Uterus (tissue), 4 donors: ENCODE measurements at places on chromosomes 5 and 9. TPM values are rescaled to one million over a fixed set of nuclear protein-coding genes. Genes with fewer than 3 reads are reported as not detected.

DNA sequence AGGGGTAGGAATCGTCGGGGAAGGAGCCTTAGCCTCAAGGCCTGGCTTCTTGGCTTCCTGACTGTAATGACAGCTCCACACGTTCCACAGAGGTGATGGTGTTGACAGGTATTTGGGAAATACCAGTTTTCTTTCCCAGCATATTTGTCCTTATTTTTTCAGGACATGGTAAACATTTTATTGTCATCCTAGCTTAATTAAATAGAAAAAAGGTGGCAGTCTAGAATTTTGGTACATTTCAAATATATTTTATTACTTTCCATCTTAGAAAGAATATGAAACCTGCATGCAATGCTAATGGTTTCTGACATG lies 8.4 kb downstream of the CXCL14 start:
- no peak overlapping the region for H3K27ac ChIP-seq
- no peak for DNase-seq
- no peaks in the 10 kb centered on the region for H3K4me1 ChIP-seq
- no peak overlapping the region for H3K4me3 ChIP-seq
- H3K36me3 ChIP-seq = no peaks in the 10 kb centered on the region

Gene ADGRV1
- 11.3 TPM for total RNA-seq

GRCh38 chr5:71887680-71888079 lies 168.6 kb downstream of the CARTPT start:
- H3K36me3 ChIP-seq = no peaks in the 10 kb centered on the region
- H3K27me3 ChIP-seq = no peaks in the 10 kb centered on the region
- H3K4me1 ChIP-seq = no peaks in the 10 kb centered on the region
- H3K4me3 ChIP-seq = no peak overlapping the region
- H3K27ac ChIP-seq = no peak overlapping the region

Gene PCDHGA11
- total RNA-seq = 12.8 TPM

DNA sequence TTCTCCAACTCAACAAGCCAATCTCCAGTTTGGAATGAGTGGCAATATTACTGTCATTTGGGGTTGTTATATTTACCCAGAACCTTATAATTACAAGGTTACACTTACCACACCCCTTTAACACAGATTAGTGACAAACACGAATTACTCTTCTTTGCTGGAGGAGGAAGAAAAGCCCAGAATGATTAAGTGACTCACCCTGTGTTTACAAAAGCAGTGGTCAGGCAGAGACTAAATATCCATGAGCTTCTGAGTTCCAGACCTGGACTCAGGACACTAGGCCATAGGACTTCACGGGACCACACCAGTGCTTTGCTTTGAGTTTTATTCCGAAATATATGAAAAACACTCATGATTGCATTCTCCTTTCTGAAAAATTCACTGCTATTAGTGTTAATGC lies 370.8 kb downstream of the TLE1 start:
- DNase-seq = no peak
- H3K36me3 ChIP-seq = no peaks in the 10 kb centered on the region
- no peaks in the 10 kb centered on the region for H3K4me1 ChIP-seq
- no peak overlapping the region for H3K27ac ChIP-seq
- H3K27me3 ChIP-seq = no peaks in the 10 kb centered on the region

DNA sequence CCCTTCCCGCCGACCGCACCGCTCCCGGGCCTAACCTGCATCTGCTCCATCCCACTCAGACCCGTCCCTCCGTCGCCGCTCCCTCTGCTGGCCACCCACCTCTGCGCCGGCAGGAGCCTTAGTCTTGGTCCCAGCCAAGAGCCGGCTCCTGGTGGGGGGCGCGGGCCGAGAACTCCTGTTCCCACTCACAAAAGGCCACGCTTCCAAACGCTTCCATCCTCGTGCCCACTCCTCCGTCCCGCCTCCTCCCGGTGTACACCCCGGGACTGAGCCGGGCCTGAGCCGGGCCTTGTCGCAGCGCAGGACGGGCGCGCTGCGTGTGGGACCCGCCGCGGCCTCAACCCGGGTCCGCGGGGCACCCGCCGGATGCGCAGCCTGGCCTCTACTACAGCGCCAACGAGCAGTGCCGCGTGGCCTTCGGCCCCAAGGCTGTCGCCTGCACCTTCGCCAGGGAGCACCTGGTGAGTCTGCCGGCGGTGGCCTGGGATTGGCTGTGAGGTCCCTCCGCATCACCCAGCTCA lies 7.5 kb downstream of the ADAMTS13 start:
- H3K36me3 ChIP-seq = no peaks in the 10 kb centered on the region
- no peak for DNase-seq
- H3K27me3 ChIP-seq = peaks cover 12% of the 10 kb centered on the region
- H3K4me1 ChIP-seq = peaks cover 9% of the 10 kb centered on the region
- no peak overlapping the region for H3K27ac ChIP-seq
- no peak overlapping the region for H3K4me3 ChIP-seq

- H3K4me1 ChIP-seq = no peaks in the 10 kb centered on the region
- no peak overlapping the region for H3K4me3 ChIP-seq
- no peak overlapping the region for H3K27ac ChIP-seq
- DNase-seq = no peak
- H3K27me3 ChIP-seq = no peaks in the 10 kb centered on the region
Measured at GRCh38 chr9:80690349-80690939, 998.9 kb downstream of the TLE1 start.

Gene C7
- total RNA-seq = 410 TPM

GRCh38 chr9:35646153-35646532 lies 4.6 kb downstream of the SIT1 start:
- DNase-seq = peak; percentile 57
- H3K27ac ChIP-seq = peak overlapping the region; percentile 85
- H3K27me3 ChIP-seq = no peaks in the 10 kb centered on the region
- H3K4me1 ChIP-seq = no peaks in the 10 kb centered on the region
- H3K36me3 ChIP-seq = no peaks in the 10 kb centered on the region

DNA sequence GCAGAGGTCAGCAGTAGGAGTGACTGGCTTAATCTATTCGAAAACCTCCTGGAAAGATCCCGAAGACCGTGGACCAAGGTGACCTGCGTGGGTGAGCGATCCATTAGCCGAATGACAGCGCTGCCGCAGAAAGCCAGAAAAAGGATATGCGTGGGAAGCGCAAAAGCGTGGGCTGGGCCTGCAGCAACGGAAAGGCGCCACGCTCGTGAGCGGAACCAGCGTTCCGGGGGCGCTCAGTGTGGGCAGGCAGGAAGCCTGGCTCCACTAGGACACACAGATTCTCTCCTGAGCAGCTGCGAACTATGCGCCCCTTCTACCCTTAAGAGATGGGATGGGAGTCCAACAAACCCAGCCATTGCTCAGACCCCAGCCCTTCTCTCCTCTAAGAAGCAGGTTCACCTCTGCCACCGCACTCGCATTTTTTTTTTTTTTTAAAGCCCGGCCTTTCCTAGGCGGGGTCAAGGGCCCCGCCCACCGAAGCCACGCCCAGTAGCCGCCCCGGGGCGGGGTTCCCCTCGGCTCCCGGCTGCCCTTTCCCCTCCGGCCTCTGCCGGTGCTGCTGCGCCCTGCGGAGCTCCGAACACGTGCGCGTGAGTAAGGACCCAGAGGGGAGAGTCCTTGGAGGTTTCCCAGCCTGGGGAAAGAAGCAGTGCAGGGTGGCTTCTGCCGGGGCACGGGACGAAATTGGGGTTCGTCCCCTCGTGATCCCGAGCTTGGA lies 19.8 kb upstream of the MATR3 start:
- H3K27ac ChIP-seq = peak overlapping the region; percentile 77
- H3K4me3 ChIP-seq = peak overlapping the region; percentile 50
- peak; percentile 90 for DNase-seq
- no peaks in the 10 kb centered on the region for H3K27me3 ChIP-seq
- H3K36me3 ChIP-seq = no peaks in the 10 kb centered on the region

DNA sequence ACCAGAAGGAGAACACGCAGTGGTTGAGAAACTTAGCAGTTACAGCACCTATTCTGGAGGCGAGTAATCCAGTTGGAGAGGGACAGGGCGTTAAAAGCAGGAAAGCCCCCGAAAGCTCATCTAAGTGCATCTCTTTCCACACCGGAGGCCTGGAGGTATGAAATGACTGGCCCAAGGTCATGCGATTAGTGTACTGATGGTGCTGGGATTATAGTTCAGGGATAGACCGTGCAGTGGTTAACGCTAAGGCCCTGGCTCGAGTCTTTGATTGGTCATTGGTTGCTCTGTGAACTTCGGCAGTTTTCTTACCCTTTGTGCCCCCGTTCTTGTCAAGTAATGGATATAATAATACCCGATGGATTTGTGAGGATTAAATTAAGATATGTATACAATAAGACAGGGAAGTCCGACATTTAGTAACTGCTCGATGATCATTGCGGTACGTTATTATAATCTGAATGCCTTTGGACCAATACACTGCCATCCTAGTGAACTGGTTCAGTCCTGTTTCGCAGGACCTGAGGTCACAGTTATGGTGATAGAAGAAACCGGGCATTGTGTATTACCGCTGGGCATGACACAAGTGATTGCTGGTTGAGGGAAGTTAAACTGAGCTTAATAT lies 960 bp downstream of the CANX start:
- no peaks in the 10 kb centered on the region for H3K27me3 ChIP-seq
- H3K4me1 ChIP-seq = no peaks in the 10 kb centered on the region
- H3K36me3 ChIP-seq = no peaks in the 10 kb centered on the region
- DNase-seq = no peak
- peak overlapping the region; percentile 97 for H3K27ac ChIP-seq
- peak overlapping the region; percentile 95 for H3K4me3 ChIP-seq

Gene GIN1
- 12.5 TPM for total RNA-seq

Gene PHF24
- 0.85 TPM for total RNA-seq

DNA sequence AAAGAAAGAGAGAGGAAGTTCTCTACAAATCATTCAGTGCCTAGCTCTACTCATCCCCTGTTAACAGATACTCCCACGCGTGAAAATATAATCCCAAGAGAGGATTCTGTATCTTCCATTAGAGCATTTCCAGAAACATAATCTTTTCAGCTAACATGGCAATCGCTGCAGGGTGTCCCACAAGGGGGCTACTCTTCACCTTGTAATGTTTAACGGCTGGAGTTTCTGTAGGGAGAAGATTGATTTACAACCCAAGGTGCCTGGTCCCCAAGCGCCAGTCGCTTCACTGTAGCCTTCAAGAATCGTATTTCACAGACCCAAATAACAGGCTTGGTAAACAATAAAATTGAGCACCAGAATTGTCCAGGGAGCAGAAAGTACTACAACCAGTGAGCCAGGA lies 318.7 kb downstream of the TLE1 start:
- H3K27me3 ChIP-seq = no peaks in the 10 kb centered on the region
- H3K4me3 ChIP-seq = no peak overlapping the region
- H3K36me3 ChIP-seq = no peaks in the 10 kb centered on the region
- no peak for DNase-seq

- H3K4me3 ChIP-seq = peak overlapping the region; percentile 97
- DNase-seq = no peak
- no peaks in the 10 kb centered on the region for H3K27me3 ChIP-seq
- H3K36me3 ChIP-seq = no peaks in the 10 kb centered on the region
- no peaks in the 10 kb centered on the region for H3K4me1 ChIP-seq
Measured at GRCh38 chr9:69757996-69758675, 1.7 kb downstream of the PTAR1 start.

DNA sequence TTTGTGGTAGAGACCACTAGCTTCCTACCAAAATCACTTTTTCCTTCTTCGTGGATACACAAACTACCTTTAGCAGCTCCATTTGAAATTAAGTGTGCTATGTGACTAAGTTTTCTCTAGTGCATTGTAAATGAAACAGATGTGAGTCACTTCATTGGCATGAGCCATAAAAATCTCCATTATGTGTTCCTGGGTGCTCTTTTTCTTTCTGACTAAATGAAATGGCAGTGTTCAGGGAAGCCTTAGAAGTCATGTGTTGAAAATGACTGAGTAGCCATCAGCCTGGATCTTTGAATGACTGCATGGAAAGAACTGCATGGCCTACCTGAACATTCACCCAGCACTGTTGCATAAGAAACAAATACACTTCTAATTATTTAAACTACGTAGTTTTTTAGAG lies 107.9 kb downstream of the NDUFAF2 start:
- H3K36me3 ChIP-seq = no peaks in the 10 kb centered on the region
- H3K27ac ChIP-seq = no peak overlapping the region
- no peaks in the 10 kb centered on the region for H3K27me3 ChIP-seq
- H3K4me1 ChIP-seq = no peaks in the 10 kb centered on the region
- H3K4me3 ChIP-seq = no peak overlapping the region
- DNase-seq = no peak

DNA sequence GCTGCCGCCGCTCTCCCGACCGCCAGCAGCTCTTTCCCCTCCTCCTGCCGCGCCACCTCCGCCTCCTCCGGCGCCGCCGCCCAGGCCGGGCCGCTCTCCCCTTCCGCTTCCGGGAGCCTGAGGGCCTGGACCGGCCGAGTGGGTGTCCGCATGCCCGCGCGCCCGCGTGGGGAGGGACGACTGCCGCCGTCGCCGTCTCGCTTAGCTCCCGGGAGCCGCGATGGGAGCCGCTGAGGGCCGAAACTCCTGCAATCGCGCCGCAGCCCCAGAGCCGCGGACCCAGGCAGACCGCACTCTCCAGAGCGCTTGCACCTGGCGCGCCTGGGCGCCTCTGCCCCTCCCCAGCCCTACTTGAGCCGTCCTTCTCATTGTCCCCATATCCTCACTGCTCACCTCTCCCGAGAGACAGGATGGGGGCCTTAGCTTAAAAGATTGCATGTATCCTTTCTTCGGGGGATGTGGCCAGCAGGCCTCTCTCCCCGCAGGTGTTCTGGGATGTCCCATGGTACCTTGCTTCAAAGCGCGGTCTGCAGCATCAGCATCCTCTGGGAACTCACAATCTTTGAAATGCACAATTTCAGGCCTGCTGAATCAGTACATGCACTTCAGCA lies at the start of gene ZDHHC21:
Gene ZDHHC21, minus strand, starts transcription at position 182 of the 611 bp plus-strand sequence. CDS start 19,092 bp downstream, outside the sequence.
- no peaks in the 10 kb centered on the region for H3K36me3 ChIP-seq
- H3K27ac ChIP-seq = peak within 1 kb of the TSS; percentile 57

- no peaks in the 10 kb centered on the region for H3K27me3 ChIP-seq
- no peak for DNase-seq
- no peaks in the 10 kb centered on the region for H3K36me3 ChIP-seq
- no peak overlapping the region for H3K4me3 ChIP-seq
Measured at GRCh38 chr9:120099065-120099464, 480.9 kb downstream of the CDK5RAP2 start.

DNA sequence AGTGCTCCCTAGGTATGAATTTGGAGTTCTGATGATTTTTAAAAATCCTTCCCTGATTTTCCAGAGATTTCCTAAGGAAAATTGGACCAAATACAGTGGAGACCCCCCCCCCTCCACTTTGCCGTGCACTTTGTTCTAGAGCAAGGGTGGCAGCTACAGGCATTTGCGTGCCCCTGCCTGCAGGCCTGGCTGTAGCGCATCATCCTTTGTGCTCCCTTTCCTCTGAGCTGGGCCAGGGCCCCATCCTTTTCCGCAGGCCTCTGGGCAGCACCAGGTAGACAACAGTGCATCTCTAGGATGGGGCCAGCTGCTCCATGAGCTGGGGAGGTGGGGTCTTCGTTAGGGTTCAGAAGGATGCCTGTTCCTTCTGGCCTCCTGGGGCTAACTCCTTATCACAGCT lies 39.6 kb downstream of the TRIO start:
- H3K27ac ChIP-seq = peak overlapping the region; percentile 96
- no peak overlapping the region for H3K4me3 ChIP-seq
- H3K36me3 ChIP-seq = no peaks in the 10 kb centered on the region
- no peaks in the 10 kb centered on the region for H3K27me3 ChIP-seq
- H3K4me1 ChIP-seq = peaks cover 6% of the 10 kb centered on the region

DNA sequence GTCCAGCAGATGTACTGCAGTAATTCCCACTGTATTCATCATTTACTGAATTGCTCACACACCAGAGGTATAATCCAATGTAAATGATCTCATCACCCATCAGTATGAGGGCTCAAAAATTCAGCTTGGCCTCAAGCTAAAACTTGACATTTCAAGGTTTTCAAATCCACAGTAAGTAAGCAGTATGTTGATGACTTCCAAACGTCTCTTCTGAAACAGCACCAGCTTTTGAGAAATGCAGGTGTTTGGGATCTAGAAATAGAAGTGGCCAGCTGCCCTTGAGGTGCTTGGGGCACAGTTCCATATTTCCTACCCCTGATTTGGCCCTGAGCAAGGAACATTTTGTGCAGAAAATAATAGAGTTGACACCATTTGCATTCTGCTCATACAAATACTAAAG lies 388.0 kb upstream of the TUSC1 start:
- no peak for DNase-seq
- H3K4me1 ChIP-seq = no peaks in the 10 kb centered on the region
- H3K27me3 ChIP-seq = no peaks in the 10 kb centered on the region
- no peak overlapping the region for H3K27ac ChIP-seq
- no peaks in the 10 kb centered on the region for H3K36me3 ChIP-seq
